ENCODE measurements at places on chromosomes 6 and 20.

DNA sequence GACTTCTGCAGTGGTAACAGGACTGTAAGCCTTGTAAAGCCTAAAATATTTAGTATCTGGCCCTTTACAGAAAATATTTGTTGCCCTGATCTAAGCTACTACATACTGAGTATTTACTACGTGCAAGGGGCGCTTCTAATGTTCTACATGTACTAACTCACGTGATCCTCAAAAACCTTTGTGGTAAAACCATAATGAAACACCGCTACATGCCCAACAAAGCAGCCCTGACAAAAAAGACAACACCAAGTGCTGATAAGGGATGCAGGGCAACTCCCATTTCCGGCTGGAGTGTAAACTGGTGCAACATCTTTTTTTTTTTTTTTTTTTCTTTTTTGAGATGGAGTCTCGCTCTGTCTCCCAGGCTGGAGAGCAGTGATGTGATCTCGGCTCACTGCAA lies 85.0 kb downstream of the SULF2 start:
- no peak for DNase-seq

DNA sequence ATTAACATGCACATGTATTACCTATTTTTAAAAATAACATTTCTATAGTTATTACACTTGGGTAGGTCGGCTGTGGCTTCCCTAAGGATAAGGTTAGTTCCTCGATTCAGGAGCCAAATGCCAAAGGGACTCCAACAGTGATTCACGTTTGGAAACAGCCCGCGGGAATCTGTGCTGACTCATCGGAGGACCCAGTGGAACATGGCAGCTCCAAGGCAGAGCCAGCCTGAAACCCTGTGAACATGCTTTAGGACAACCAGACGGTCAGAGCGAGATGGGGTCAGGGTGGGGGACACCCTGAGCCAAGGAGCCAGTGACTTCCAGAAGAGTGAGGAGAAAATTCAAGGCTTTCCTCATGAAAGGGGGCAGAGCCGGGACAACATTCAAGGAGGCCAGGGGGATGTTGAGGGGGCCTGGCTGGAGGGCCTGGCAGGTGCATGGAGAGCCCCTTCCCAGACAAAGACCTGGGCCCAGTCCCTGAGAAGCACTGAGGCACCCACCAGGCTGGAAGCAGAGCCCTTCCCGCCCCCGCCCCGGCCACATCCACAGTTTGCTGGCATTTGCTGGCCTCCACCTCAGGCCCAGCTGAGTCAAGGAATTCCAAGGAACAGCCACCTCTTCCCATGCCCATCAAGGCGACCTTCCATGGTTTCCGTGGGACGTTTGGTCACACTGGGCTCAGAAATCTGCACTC lies 133.2 kb downstream of the SNX5 start:
- DNase-seq = no peak

GRCh38 chr20:57514273-57514751 lies 10.6 kb downstream of the CTCFL start:
- peak; percentile 69 for DNase-seq

- DNase-seq = no peak
Measured at GRCh38 chr6:143270026-143270425, 180.5 kb downstream of the ADAT2 start.
